CD4-positive, alpha-beta T cell (primary cell): ENCODE measurements at places on chromosomes 1 and 21.

DNA sequence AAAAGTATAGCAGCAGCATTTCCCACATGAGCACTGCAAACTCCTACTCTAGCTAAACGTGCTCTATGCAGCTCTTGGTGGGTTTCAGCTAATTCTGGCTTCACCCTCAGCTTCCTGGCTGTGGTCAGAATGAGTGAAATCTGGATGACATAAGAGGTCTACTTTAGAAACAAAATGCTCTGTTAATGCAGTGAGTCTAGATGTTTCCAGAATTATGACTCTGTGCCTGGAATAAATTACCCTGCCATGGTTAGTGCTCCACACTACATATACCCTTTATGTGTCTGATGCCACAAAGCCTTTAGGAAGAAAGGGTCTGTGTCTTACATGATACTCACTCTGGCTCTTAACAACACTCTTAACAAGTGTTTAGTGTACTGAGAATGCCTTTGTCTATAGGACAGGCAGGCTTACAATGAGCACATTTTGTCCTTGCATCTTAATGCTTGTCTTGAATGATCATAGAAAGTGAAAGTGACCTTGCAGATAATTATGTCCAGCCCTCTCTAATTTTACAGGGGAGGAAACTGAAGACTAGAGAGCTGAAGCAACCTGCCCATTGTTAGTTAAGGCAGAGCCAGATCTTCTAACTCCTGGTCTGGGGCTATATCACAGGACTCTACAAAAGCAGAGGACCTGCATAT, 9.2 kb downstream of the S100A10 start:
- DNase-seq = no peak

DNA sequence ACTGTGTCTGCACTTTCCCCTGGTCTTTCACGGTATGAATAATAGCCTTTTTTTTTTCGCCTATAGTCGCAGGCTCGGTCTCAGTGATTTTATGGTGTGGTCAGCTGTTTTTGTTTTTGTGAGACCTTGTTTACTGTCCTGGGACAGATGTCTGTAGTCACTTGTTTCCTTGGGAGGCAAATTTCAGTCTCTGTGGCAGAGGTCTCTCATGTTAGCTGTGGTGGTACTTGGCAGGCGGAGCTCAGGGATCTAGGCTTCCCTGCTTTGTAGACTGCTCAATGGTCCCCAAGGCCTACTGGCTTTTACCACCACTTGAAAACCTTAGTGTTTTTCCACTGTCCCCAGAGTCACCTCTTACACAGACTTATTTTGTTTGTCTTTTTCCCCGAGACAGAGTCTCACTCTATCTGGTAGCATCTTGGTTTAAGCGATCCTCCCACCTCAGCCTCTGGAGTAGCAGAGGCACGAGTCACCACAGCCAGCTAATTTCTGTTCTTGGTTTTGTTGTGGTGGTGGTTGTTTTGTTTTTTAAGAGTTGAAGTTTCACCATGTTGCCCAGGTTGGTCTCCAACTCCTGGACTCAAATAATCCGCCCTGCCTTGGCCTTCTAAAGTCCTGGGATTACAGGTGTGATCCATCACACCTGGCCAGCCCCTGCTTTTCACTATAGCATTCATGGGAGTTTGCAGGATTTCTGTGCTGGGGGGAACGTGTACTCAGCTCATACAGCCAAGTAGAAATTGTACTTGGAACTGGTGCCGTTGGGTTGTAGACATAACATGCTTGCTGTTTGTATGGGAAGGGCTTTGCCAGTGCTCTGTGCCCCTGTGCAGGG, 10.3 kb downstream of the RNU1-2 start:
- DNase-seq = no peak

GRCh38 chr1:225845571-225846259, 35.8 kb downstream of the EPHX1 start:
- DNase-seq = peak; percentile 59

- DNase-seq = no peak
Measured at GRCh38 chr1:180909005-180909414, 3.7 kb upstream of the KIAA1614 start.

GRCh38 chr1:153985341-153985912, 712 bp downstream of the RAB13 start:
- no peak for DNase-seq

DNA sequence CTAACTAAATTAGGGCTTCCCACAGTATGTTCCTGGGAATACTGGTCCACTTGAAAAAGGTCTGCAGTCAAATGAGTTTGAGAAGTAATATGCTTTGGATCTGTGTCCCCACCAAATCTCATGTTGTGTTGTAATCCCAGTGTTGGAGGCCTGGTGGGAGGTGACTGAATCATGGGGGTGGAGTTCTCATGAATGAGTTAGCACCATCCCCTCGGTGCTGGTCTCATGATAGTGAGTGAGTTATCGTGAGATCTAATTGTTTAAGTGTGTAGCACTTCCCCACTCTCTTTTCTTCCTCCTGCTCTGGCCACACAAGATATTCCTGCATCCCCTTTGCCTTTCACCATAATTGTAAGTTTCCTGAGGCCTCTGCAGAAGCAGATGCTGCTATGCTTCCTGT, 16.9 kb upstream of the DMRTB1 start:
- no peak for DNase-seq

- no peak for DNase-seq
Measured at GRCh38 chr21:32994305-32994704, 31.4 kb upstream of the OLIG2 start.

DNA sequence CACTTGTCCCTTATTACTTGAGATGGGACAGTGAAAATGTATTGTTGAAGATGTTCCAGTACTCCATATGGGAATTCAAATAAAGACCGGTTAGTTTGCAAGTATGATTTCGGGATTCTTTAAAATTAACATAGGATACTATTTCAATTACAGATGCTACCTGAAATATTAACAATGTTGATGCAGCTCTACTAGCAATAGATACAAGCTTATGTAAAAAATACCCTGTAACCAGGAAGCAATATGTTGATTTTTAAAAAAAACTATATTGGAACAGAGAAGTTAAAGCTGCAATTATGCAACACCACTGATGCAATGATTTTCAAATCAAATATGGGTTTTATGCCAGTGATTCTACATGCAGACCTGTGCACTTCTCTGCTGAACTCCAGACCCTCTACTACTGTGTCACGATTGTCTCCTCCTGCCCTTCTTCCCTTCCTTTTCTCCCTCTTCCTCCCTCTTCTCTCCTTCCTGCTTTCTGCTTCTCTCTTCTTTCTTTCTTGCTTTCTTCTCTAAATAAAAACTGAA, 179.2 kb downstream of the ATP6V1G3 start:
- DNase-seq = no peak

DNA sequence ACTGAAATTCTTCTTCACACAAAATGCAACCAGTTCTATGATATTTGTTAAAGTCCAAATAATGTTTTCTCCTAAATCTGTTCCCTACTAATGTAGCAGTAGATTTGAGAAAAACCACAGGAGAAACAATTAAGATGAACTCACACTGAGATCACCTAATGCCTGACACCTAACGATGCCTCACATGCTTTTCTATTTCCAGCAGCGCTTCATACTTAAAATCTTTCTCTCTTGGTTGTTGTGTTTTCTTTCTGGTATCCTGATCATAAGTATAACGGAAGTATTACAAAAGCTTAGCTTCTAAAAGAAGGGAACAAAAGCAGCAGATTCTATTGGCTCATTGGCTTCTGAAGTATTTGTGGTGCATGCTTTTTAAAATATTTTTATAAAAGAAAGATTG, 267.2 kb upstream of the SGIP1 start:
- no peak for DNase-seq

- no peak for DNase-seq
Measured at GRCh38 chr1:14184454-14184853, 414.0 kb upstream of the KAZN start.

DNA sequence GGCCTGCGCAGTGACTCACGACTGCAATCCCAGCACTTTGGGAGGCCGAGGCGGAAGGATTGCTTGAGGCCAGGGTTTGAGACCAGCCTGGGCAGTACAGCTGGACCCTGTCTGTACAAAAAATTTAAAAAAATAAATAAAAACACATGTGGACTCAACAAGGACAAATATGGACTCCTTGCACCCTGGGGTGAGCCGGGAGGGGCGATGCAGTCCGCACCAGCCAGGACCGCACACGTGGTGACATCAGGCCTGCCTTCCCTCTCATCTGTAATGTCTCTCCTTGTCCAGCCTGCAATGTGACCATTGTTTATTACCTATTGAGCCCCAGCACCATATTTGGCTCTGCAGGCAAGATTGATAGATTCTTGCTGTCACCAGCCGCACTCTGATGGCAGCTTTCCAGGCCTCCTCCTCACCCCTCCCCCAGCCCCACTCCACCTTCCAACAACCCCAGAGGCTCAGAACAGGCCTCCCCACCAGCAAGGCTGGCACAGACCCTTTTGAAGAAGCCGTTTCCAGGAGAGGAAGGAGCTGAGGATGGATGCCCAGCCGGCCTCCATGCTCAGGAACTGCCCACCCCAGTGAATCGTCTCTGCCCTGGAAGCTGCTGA, 55.2 kb downstream of the IRF2BP2 start:
- no peak for DNase-seq

DNA sequence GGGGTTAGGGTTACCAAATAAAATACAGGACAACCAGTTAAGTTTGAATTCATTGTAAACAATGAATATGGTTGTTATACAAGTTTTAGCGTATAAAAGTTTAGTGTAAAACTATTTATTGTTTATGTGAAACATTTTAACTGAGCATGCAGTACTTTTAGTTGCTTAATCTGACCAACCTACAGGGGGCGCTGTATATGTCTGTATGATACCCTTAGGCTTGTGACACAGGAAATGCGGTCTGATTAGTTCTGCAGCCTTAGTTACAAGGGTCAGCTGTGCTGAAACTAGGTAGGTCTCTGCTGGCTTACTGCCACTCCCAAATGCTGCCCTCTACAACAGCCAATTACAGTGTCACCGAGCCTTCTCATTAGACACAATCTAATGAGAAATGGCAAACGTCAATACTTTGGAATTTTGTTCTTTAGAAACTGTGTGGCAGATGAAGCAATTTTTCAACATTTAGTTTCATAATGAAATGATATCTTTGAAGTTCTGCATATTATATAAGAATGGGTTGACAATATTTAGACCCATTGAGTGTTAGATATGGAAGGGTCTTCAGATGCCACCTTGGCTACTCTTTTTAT, 56.2 kb downstream of the NTNG1 start:
- DNase-seq = no peak

- no peak for DNase-seq
Measured at GRCh38 chr1:21875621-21876063, 61.5 kb downstream of the HSPG2 start.

DNA sequence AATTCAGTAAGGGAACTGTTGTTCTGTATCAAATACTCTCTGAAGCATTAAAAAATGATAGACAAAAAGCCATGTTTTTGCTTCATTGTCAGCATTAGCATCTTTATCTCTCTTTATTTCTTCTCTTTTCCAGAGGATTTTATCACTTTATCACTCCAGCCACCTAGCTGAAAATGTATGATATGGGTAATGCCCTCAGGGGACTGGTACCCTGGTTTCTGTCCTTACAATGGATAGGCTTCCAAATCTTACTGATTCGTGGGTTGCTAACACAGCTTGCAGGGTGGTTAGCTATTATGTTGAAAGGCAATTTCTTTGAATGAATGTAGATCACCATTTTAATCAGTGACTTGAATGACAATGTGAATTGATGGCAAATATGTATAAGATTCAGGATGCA, 23.3 kb upstream of the HRNR start:
- DNase-seq = no peak

GRCh38 chr1:244242446-244242845, 191.4 kb downstream of the ZBTB18 start:
- no peak for DNase-seq

GRCh38 chr1:155051777-155052398, 772 bp downstream of the ADAM15 start:
- DNase-seq = peak; percentile 36

GRCh38 chr1:65265651-65266351, 43.5 kb upstream of the DNAJC6 start:
- DNase-seq = peak; percentile 37

DNA sequence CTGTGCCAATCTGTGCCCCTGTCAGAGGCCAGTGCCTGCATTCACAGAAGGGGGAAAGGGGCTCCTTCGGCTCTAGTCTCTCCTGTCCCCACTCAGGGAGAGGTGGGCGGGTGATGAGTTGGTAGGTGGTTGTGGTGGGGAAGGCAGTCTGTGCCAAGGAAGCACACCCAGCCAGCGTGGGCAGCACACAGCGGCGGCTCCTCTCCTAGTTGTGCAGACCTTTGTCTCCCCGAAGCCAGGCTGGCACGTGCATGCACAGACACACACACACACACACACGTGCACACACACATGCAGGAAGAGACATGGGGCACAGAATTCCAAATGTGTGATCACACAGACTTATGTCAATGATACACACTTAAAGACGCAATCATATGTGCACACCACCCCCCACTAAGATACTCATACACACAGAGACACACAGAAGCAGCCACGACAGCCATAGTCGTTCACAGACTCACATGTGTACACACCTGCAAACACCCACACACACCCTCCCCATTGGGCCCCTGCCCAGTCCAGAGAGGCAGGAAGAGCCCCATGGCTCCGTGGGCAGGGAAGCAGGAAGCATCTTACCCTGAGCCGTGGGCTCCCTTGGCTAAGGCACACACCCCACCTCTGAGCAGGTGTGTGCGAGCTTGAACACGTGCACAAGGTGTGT, 16.4 kb downstream of the RIMS3 start:
- no peak for DNase-seq

DNA sequence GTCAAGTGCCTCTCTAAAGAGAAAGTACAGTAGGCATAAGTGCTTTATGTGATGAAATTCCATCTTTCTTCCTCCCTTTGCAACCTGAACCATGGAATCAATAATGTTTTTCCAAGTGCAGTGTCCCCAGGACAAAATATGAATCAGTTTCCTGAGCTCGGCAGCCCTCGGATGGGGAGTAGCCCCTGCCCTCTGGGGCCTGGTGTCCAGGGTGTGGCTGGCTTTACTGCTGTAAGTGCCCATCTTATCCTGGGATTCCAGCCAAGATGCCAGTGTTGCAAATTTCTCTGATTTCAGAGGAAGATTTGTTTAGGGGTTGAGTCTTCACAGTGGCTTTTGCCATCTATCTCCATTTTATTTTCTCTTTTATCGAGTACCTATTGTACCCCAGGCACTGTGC, 40.5 kb upstream of the SRP9 start:
- no peak for DNase-seq

DNA sequence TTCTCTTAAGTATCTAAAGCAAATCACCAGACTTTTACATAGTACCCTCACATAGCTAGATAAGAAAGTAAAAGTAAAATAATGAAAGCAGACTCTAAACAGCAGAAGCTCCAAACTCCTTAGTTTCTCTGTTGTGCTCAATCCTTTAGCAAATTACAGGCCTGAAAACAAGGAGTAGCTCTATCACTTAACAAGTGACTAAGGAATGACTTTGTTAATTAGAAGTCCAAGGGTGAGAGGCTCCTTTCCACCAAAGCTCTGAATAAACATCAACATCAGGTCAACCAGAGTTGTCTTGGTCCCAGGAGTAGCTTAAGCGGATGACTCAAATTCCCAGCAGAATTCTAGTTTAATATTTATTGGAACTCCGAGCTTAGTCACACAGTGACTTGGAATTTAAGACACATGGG, 5.9 kb downstream of the NRIP1 start:
- no peak for DNase-seq
